Kidney (tissue), 22 donors: ENCODE measurements at places on chromosomes 7 and 10. TPM values are rescaled to one million over a fixed set of nuclear protein-coding genes. Genes with fewer than 3 reads are reported as not detected.

GNG11 gene
- total RNA-seq, result 23.1 TPM

TASOR2 gene
- total RNA-seq, result 58.8 TPM

POLR2J2 gene
- total RNA-seq, result 10.5 TPM

TMEM229A gene
- total RNA-seq, result not detected

SLC18A2 gene
- total RNA-seq, result 4.6 TPM

MYL10 gene
- not detected for total RNA-seq

CDH23 gene
- total RNA-seq, result 6.4 TPM

- no peak for DNase-seq
Observed at GRCh38 chr7:50273301-50273700, 31.2 kb upstream of the IKZF1 start.

DNA sequence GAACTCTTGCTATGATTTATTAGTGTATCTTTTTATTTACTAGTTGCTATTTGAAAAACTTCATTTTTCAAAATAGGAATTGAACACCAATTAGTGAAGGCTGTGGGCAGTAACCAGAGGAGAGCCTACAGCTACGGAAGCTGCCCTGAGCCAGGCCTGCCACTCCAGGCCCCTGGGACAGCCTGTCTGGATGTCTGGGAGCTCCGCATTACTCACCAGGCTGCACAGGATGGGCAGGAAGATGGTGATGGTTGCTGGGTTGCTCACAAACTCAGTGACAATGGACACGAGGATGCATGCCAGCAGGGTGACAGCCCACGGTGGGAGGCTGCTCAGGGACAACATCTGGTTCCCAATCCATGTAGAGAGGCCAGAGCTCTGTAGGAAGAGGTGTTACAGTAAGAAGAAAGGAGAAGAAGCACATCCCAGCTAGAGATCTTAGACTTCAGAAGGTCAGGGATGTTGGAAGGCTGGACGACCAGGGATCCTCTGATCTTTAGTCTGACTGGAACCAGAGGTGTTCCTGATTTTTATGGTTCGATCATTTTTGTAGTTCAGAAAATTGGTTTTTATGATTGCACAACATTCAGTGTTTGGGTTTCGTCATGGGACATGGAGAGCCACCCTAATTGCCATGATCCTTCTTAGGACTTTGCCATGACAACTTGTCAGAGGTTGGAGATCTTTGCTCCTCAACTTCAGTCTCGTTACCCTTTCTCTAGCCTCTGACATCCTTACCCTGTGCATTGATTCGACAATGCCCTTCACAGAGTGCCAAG is 23.2 kb downstream of the STMP1 start:
- no peak for DNase-seq

GRCh38 chr7:138838166-138838565 is 40.2 kb upstream of the ATP6V0A4 start:
- peak; percentile 33 for DNase-seq

DNA sequence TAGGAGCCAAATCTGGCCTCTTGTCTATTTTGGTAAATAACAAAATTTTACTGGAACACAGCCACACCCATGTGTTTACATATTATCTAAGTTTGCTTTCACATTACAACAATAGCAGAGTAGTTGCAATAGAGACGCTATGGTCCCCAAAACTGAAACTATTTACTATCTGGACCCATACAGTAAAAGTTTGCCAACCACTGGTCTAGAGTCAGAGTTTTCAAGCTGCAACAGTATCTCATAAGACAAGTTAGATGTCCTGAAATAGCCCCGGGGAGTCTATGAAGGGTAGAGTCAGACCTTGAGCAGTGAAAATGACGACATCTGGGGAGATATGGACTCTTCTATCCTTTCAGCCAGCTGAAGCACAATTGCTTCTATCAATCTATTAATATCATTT is 74.2 kb downstream of the CTNNA3 start:
- no peak for DNase-seq

- no peak for DNase-seq
Observed at GRCh38 chr7:36407636-36408550, 18.2 kb downstream of the ANLN start.

DNA sequence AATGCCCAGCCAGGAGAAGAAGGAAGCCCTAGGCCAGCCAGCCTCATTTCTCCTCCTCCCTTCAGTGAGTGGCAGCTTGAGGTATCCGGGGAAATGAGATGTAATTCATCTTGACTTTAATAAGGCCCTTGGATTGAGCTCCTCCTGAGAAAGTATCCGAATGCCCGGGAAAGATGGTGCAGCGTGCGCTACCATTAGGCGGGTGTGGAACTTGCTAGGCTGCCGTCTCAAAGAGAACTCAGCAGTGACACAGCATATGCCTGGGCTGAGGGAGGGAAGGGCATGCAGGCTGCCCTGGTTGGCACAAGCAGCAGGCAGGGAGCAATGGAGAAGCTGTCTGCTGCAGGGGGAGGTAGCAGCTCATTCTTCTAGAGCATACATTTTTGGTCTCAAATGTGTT is 659.8 kb upstream of the FOXK1 start:
- DNase-seq, result no peak

GRCh38 chr7:20284003-20284770 is 46.5 kb upstream of the ITGB8 start:
- no peak for DNase-seq

DNA sequence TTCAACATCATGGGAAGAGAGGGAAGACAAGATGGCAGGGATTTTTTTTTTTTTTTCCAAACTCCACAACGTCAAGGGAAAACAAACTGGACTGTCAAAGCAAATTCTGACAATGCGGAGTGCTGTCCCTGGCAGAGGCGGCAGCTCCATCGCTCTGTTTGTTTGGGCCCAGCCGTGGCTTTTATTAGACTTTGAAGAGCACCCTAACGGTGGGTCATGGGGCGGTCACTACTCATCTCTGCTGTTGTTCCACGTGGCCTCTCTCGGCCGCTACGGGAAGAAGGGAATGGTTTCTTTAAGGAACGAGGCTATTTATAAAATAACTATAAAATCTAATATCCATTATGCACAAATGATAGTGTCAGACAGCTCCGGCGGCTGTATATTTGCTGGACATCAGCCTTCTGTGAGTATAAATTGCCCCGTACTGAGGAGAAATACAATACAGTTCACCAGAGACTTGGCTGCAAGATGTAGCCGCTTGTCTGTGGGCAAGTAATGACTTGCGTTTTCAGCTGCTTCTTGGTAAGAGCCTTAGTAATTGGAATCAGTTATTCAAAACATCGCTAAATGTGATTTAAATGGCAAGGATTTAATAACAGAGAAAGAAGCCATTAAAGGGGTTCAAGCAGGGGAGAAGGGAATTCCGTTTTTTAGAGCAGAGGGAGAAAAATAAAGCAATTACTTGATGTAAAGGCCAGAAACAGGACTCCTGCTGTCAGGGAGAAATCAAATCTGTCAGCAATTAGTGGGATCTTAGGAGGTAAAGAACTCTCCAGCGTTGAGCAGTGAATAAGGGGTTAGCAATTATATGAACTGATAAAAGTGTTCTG is 61.7 kb upstream of the RAB11FIP2 start:
- no peak for DNase-seq

- no peak for DNase-seq
Observed at GRCh38 chr10:77177589-77177988, 460.0 kb downstream of the KCNMA1 start.

DNA sequence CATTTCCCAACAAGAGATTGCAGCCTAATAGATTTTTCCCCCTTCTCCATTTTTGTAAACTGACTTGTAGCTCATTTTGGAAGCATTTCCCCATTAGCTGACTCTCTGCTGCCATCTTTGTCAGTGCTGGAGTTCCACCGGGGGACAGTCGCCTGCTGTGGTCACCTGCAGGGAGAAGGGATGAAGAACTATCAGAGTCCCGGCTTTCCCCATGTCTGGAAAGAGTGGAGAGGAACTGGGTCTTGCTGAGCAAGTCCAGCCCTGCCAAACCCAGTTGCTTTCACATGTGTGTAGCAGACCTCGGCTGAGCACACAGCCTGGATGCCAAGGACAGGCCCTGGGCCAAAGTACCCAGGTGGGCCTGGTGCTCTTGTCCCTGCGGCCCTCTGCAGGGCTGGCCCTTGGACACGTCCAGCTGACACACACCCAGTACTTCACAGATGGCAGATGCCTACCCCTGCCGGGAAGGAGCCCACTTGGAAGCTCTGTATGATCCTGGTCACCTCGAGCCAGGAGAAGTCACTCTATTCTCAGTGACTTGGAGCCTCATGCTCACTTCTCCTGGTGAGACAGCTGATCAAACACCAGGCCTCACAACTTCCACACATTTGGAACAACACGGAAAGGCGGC is 157.3 kb upstream of the NPVF start:
- no peak for DNase-seq

- DNase-seq, result no peak
Observed at GRCh38 chr10:76769161-76769560, 868.4 kb downstream of the KCNMA1 start.

DNA sequence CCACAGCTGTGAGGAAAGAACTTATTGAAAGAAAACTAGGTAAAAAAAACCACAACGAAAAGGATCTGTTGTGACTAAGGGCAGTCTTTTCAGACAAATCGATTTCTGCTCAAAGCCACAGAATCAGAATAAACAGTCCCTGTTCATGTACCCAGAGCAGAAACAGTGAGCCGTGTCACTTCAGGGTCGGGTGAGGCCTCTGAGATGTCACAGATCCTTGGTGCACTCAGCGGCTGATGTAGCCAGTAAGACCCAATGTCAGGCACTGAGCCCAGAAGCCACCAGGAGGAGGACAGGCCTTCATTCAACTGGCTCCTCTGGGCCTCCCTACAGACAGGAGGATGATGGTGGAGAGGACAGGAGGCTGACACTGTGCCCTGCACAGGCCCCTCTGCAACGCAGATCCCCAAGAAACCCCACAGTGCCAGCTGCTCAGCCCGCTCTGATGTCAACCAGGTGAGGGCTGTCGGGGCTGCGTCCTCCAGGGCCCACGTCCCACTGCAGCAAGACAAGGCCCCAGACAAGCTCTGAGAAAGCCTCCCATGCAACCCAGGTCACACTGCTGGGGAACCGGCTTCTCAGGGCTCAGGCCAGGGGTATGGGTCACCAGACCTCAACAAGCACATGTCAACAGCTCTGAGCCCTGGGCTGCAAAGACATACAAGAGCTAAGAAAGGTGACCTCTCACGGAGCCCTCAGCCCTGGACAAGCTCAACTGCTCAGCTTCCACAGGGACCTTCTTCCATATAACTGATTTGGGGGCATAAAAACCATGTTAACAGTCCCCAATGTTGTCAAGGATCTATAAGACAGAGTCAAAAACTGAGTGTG is 190.6 kb downstream of the PARD3 start:
- DNase-seq, result no peak

DNA sequence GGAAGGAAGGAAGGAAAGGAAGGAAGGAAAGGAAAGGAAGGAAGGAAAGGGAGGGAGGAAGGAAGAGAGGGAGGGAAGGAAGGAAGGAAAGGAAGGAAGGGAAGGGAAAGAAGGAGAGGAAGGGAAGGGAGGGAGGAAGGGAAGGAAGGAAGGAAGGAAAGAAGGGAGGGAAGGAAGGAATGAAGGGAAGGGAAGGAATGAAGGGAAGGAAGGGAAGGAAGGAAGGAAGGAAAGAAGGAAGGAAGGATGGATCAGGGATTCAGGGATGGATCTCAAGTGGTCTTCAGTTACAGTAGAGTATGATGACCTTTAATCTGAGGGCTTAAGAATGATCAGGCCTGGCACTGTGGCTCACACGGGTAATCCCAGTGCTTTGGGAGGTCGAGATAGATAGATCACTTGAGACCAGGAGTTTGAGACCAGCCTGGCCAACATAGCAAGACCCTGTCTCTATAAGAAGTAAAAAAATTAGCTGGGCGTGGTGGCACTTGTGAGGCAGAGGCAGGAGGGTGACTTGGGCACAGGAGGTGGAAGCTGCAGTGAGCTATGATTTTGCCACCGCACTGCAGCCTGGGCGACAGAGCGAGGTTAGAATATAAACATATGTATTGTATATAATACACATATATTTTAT is 760 bp upstream of the FOXK1 start:
- no peak for DNase-seq

DNA sequence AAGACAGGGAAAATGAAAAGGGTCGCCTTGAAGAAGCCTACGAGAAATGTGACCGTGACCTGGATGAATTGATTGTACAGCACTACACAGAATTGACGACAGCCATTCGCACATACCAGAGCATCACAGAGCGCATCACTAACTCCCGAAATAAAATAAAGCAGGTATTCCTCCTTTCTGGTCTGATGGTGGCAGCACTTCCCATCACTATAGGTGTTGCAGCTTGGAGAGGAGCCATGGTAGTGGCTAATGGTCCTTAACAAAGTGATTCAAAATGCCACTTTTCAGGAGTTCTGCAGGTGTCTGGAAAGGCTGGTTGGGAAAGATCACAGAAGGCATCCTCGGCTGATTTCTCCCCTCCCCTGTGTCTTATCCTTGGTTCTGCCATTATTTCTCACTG is 22.1 kb downstream of the EXOC4 start:
- DNase-seq, result no peak

- DNase-seq, result no peak
Observed at GRCh38 chr10:1187151-1187854, 131.1 kb downstream of the WDR37 start.

- no peak for DNase-seq
Observed at GRCh38 chr10:110989016-110989415, 69.6 kb downstream of the SHOC2 start.

GRCh38 chr10:110323503-110323902 is 18.8 kb upstream of the SMNDC1 start:
- DNase-seq, result no peak

- DNase-seq, result no peak
Observed at GRCh38 chr10:14906765-14907164, 28.1 kb downstream of the SUV39H2 start.

- peak; percentile 49 for DNase-seq
Observed at GRCh38 chr10:18822156-18822555, 162.9 kb downstream of the ARL5B start.
